ENCODE measurements at places on chromosomes 3 and 15.
A peak's percentile ranks its signal among the peaks of the same experiment; 100 is the strongest.

DNA sequence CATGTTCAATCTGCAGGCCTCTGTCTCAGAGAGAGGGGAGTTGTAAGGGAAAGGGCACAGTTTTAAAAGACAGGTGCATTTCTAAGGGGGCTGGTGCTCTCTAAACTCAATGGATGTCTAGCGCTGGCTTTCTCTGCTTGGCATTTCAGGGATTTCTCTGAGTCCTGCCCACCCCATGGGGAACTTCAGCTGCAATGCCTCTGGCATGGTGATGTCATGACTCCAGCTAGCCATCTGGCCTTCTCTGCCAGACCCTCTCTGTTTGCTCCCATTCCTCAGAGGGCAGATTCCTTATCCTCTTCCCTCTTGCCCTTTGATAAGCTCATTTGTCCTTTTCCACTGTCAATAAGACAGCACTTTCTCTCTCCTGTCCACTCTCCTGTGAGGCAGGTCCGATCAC is 40.8 kb downstream of the RPLP1 start:
- DNase-seq: no peak

- no peak for DNase-seq
These were observed 113.2 kb upstream of the FGF7 start for GRCh38 chr15:49309889-49310288.

- peak; percentile 91 for DNase-seq
These were observed 10.8 kb upstream of the SHF start for GRCh38 chr15:45198337-45199135.

DNA sequence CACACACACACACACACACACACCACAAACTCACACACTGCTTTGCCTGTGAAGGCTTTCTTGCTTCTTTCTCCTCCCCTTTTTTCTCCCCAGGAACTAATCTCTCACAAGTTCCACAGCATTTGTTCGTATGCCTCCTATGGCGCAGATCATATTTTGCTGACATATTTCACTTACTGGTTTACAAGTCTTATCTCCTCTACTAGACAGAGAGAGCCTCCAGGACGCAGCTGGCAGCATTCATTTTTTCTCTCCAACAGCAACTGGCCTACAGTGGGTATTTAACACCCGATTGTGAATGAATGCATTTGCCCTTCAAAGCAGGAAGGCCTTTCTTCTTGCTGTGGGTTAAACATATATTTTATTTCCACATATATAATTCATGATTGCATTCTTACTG is 47.0 kb upstream of the DLG1 start:
- DNase-seq: no peak
